ENCODE measurements at places on chromosomes 13 and 19.

DNA sequence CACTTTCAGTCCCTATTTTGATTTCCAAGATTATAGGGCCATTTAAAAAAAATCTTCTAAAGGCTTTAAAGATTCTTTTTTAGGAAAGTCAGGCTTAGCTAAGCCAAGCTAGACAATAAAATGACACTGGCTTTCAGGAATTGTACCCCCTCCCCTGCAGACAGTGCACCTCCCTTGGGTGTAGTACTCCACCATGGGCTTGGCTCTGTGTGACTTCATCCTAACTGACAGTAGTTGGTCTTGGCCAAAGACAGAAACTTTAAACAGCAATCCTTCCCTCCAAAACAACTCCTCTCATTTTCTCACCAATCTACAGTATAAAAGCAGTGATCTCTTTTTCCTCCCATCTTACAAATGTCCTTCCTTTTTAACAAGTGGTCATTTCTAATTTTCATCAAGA lies 283.0 kb downstream of the DNAJC15 start:
- no peak for DNase-seq

DNA sequence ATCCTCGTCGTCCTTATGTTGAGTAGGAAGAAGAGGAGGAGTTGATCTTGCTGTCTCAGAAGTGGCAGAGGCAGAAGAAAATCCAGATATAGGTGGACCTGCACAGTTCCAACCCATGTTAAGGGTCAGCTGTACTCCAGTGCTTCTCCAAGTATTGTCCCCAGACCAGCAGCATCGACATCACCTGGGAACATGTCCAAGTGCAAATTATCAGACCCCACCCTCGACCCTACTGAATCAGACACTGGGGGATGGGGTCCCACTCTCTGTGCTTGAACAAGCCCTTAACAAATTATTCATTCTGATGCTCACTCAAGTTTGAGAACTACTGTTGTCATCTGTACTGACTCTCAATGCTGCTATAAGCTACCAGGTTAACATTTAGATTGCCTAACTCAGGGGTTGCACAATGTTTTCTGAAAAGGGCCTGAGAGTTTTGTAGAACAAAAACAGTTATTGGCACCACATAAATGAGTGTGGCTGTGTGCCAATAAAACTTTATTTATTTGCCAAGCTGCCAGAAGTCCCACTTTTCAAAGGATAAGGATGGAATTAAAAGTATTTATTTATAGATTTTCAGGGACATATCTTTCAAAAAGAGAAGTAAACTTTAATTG lies 226.7 kb upstream of the IPO5 start:
- no peak for DNase-seq

- DNase-seq, result no peak
Observed at GRCh38 chr13:56615572-56615971, 525.1 kb upstream of the PRR20A start.

DNA sequence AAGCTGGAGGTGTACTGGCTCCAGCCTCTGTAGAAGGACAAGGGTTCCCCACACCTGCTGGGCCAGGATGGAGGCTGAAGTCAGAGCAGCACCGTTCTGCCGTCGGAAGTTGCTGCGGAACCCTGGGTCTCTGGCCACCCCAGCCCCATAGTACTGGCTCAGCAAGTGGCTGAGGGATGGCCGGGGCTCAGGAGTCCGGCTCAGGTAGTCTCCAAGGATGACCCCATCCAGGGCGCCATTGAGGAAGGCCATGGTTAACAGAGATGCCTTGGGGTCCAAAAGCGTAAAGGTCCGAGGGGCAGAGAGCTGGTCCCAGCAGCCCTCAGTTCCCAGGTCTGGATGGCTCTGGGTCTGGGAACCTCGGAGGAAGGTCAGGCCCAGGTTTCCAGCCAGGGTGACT lies 3.7 kb downstream of the PGLYRP2 start:
- no peak for DNase-seq

- DNase-seq, result no peak
Observed at GRCh38 chr13:75417656-75418055, 64.3 kb downstream of the TBC1D4 start.

DNA sequence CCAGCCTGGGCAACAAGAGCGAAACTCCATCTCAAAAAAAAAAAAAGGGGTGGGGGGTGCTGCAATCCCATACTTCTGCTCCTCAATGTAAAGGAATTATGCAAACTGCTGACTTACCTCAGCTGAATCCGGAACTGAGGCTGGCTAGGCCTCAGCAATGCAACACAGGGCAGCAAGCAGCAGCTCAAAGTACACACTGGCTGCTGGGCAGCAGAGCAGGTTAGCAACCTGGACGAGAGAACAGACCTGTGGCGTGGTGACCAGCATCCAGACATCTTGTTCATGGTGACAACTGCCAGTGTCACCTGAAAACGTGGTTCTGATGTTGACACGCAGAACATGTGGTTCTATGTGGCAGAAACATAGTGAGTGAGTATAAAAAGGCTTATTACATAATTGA lies 28.1 kb downstream of the ZNF14 start:
- DNase-seq, result no peak

- DNase-seq, result no peak
Observed at GRCh38 chr19:43675269-43675879, 5.4 kb upstream of the PLAUR start.

DNA sequence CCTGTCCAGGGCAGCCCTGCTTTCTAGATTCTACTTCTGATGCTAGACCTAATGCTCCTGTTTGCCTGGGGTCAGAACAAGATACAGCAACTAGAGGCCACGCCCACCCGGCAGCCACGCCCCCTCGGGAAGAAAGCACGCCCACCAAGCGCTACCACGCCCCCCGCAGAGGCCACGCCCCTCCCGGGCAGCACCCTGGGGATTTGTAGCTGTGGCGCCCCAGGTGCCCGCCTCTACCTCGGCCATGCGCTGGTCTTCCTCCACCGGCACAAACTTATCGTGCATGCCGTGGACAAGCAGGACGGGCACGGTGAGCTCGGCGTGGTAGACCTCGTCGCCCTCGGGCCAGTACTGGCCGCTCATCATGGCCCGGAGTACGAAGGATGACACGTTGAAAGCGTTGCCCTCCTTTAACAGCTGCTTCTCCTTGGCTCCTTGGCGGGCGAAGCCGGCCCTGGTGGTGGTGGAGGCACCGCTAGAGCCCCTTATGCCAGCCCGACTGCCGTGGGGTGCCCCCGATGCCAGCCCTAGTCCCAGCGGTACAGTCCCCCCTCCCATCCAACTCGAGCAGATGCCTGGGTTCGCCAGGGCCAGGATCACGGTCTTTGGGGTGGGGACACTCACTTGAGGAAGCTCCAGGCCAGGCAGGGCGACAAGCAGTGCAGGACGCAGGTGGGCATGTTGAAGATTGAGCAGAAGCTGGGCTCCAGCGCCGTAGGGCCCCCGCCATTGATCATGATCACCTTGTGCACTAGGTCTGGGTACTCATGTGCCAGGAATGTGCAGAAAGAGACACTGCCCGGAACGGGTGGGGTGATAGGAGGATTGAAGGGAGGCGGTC lies 9.0 kb downstream of the ABHD8 start:
- no peak for DNase-seq

Measured in hypothalamus (tissue), 51 donors.